Activated gamma-delta T cell treated with Interleukin-2 at 50 U/mL for 16 hours (primary cell): ENCODE measurements at places on chromosomes 1 and 21.

DNA sequence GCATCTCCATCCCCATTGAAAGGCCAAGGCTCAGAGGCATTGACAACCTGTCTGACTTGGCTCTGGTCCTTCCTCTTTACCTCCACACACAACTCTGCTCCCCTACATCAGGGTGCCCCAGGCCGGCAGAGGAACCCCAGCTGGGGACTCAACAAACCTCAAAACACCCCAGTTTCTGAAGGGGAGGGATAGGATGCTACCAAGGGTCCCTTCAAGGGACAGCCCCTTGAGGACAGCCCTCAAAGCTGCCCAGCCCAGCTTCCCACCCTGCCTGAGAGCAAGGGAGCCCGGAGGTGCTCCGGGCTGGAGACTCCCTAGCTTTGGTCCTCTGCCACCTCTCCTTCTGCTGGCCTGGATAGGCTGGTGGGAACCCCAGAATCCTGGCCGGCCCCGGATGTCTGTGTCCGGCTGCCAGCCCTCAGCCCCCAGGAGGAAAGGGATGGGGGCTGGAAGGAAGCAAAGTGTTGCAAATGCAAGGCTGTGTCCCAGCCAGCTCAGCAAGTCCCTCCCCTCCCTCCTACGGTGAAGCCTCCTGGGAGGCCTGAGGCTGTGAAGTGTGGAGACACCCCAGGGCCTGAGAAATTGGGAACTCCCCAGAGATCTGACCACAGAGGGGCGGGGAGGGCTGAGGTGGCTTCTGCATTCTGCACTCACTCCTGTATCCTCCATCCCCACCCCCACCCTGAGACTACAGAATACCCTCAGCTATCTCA, 1.1 kb upstream of the MARCKSL1 start:
- DNase-seq = peak; percentile 37

- DNase-seq = no peak
Observed at GRCh38 chr1:74193908-74194307, 4.1 kb downstream of the LRRIQ3 start.

GRCh38 chr1:84571150-84571535, 3.1 kb downstream of the CTBS start:
- no peak for DNase-seq

DNA sequence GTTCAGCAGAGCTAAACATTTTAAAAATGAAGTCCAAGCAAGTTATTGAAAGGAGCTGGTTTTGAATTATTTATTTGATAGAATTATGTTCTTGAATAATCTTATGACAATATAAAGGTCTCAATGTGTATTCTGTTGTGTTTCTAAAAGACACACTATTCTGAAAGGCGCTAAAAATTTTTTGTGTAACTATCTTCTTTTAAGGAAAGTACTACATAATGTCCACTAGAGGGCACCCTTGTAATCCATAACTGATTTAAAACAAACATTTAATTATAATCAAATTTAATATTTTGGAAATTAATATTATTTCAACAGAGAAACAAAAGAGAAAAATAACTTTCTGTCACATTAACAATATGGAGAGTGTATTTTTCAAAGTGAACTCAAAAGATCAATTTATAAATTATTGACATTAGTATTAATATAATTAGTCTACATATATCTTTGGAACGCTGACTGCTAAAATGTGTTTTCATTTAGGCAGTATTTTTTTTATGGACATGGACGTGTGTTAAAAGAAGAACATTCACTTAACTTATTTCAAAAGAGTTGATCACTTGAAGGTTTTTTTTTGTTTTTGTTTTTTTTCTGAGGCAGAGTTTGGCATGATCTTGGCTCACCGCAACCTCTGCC, 248.4 kb downstream of the DENND1B start:
- no peak for DNase-seq

GRCh38 chr1:232047473-232047872, 420.9 kb downstream of the DISC1 start:
- DNase-seq = no peak

DNA sequence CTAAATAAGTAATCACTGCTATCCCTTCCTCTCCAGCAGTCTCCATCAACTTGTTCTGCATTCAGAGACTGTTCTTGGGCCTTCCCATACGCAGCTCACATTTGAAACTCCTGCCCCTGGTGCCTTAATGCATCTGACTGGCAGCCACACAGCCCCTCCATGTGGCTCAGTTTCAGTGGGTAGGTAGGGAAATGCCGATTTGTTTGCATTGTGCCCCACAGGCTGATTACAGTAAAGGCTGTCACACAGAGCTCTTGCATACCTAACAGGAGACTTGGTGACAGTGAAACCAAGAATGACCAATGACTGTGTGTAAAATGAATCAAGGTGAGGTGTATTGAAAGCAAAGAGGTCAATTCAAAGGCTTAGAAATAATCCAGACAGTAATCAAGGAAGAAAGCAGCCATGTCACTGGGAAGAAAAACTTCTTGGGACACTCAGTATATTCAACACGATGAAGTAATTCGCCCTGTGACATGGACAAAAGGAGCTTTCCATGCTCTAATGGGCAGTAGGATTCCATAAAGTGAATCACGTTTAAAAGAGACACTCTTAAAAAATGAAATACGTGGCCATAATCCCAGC, 12.7 kb upstream of the B3GALNT2 start:
- DNase-seq = no peak

- DNase-seq = no peak
Observed at GRCh38 chr1:234091876-234092275, 187.4 kb downstream of the SLC35F3 start.

DNA sequence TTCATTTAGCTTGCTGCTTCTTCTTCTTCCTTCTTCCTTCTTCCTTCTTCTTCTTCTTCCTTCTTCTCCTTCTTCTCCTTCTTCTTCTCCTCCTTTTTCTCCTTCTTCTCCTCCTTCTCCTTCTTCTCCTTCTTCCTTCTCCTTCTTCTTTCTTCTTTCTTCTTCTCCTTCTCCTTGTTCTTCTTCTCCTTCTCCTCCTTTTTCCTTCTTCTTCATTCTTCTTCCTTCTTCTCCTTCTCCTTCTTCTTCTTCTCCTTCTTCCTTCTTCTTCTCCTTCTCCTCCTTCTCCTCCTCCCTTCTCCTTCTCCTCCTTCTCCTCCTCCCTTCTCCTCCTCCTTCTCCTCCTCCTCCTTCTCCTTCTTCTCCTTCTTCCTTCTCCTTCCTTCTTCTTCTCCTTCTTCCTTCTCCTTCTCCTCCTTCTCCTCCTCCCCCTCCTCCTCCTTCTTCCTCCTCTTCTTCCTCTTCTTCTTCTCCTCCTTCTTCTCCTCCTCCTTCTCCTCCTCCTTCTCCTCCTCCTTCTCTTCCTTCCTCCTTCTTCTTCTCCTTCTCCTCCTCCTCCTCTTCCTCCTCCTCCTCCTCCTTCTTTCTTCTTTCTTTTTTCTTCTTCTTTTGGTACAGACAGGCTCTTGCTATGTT, 110.1 kb downstream of the ST3GAL3 start:
- no peak for DNase-seq

DNA sequence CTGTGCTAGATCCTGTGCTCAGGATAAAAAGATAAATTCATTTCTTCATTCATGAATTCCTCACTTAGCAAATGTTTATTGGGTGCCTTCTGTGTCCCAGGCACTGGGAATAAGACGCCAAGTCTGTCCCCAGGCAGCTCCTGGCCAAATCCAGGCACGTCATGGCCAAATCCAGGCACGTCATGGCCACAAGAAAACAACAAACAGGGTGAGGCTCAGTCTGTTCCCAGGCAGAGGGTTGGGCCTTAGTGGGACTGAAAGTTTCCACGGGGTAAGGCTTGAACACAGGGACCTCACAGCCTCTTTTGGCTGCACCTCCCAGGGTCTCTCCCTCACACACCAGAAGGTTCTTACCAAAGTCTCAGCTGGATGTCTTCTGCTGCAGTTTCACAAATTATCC, 95.7 kb downstream of the PAX7 start:
- DNase-seq = no peak

DNA sequence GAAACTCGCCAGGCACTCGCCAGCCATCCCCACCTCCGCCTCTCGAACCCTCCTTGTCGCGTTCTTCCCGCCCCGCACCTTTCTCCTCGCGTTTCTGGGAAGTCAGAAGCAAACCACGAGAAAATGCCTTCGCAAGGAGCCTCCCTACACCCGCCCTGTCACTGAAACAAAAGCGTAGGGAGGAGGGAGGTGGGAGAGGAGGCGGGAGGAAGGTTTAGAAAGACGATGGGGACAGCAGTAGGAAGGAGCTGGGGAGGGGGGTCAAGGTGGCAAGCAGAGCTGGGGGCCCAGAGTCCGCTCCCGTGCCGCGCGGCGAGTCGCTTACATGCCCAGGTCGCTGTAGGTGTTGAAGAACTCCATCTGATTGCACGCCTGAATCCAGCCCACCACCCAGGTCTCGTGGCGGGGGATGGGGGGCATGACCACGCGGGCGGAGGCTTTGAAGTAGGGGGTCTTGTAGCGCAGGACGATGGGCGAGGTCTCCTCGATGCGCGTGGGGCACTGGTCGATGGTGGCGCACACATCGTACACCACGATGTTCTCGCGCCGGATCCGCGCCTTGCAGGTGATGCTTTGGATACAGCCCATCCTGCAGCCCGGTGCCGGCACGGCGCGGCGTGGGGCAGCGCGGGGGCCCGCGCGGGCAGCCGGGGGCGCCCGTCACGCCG, 1.0 kb downstream of the FAM78B start:
- no peak for DNase-seq

DNA sequence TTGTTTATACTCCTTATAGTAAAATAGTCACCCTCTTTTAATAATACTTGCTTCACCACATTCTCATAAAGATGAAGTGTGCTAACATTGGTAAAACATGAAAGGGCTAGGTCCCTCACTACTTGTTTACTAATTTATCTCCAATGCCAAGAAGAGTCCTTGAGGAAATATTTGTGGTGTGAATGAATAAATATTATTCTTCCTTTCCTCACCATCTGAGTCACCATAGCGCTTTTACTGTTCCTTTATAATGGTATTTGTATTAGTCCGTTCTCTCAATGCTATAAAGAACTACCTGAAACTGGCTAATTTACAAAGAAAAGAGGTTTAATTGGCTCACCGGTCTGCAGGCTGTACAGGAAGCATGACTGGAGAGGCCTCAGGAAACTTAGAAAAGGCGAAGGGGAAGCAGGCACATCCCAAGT, 222.8 kb upstream of the ZRANB2 start:
- no peak for DNase-seq

DNA sequence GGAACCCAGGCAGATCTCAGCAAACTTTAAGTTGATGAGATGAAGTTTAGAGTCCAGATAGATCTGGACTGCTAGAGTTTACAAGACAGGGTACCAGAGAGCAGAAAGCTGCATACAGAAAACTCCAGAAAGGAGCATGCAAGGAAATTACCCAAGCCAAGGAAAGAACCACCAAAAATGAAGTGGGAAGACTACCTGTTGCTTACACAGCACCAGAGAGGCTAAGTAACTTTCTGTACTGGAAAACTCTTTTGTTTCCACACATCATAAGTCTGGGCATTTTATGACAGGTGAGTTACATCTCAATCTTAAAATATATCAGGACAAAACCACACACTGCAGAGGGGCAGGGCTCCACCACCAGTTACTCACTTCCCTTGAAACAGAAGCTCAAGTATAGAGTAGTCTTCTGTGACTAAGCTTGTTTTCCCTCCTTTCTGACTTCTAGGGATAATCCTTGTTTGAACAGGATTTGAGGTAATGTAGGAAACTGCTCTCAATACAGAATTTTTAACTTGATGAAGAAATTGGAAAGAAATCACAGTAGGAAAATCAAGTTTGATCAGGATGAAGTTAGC, 17.4 kb upstream of the GJA9 start:
- DNase-seq = no peak

- no peak for DNase-seq
Observed at GRCh38 chr1:31509124-31510072, 66.9 kb upstream of the TINAGL1 start.

DNA sequence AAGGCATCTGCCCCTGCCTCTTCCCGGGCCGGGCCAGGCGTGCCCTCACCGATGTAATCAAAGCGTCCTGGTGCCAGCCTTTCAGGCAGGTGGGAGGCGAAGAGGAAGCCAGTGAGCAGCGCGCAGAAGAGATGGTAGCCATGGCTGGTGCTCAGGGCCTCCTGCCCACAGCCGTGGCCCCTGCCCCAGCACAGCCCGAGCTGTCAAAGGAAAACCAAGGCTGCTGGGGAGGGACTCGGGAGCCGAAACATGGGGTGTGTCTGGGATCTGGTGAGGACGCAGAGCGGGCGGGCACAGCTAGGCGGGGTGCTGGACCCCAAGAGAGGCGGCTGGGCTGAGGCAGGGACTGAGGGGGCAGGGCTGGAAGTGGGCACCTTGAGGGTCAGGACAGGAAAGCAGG, 2.7 kb downstream of the BGLAP start:
- no peak for DNase-seq

GRCh38 chr1:24266998-24267397, 52.2 kb upstream of the GRHL3 start:
- DNase-seq = no peak

GRCh38 chr1:209989525-209989924, 51.5 kb downstream of the SYT14 start:
- DNase-seq = no peak

DNA sequence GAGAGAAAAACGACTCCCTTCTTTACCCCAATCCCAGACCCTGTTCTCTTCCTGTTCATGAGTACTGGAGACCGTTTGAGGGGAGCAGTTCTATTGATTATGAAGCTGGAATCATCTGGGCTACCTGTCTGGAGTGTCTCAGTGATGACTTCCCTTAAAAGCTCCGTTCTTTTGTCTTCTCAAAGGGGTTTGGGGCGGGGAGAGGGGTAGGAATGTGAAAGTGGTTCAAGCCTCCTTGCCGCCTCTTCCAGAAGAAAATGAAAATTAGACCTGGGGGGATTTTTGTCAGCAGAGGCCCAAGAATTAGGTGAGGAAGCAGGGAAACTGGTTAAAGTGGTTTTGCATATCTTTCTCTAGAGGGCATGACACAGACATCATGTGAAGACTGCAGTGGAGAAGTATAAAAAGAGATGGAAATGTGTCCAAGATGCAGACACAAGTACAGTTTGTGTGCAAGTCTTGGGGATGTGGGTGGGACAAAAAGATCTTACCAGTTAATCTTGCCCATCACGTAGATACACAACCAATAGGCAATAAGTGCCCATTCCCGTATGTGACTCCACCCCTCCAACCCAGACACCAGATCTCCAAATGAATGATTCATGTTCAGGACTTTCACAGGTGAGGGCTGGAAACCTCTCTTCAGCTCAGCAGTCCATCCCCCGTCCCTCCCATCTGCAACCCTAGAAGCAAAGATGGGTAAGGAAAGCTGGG, 470 bp upstream of the MTMR11 start:
- no peak for DNase-seq

- DNase-seq = no peak
Observed at GRCh38 chr1:212959266-212960220, 9.2 kb downstream of the VASH2 start.

DNA sequence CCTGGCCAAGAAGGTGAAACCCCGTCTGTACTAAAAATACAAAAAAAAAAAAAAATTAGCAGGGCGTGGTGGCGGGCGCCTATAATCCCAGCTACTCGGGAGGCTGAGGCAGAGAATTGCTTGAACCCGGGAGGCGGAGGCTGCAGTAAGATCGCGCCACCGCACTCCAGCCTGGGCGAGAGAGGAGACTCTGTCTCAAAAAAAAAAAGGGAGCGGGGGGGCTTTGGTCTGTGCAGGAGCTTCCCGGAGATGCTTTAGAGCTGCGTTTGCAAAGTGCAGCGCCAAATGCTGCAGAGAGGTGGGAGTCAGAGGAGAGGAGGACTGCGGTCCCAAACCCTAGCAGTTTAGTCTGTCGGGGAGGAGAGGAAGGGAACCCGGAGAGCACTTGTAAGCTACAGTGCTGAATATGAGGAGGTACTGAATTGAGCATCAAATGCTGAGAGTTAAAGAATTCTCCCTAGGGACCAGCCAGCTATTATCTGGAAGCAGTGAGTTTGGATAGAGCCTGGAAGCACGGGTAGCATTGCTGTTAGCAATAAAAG, 569 bp downstream of the FALEC start:
- DNase-seq = no peak

GRCh38 chr1:220221269-220221668, 51.0 kb downstream of the RAB3GAP2 start:
- no peak for DNase-seq
